Uterus (tissue), 4 donors: ENCODE measurements at places on chromosomes 3 and 15. TPM values are rescaled to one million over a fixed set of nuclear protein-coding genes. Genes with fewer than 3 reads are reported as not detected.
A peak's percentile ranks its signal among the peaks of the same experiment; 100 is the strongest.

The ADAMTS17 gene
- not detected for total RNA-seq

The SPTBN5 gene
- total RNA-seq = not detected

The DPH3 gene
- total RNA-seq = 19.4 TPM

The SLC9C1 gene
- total RNA-seq = 1.7 TPM

The ANKRD34C gene
- total RNA-seq = not detected

The DLL4 gene
- total RNA-seq = 20.0 TPM

DNA sequence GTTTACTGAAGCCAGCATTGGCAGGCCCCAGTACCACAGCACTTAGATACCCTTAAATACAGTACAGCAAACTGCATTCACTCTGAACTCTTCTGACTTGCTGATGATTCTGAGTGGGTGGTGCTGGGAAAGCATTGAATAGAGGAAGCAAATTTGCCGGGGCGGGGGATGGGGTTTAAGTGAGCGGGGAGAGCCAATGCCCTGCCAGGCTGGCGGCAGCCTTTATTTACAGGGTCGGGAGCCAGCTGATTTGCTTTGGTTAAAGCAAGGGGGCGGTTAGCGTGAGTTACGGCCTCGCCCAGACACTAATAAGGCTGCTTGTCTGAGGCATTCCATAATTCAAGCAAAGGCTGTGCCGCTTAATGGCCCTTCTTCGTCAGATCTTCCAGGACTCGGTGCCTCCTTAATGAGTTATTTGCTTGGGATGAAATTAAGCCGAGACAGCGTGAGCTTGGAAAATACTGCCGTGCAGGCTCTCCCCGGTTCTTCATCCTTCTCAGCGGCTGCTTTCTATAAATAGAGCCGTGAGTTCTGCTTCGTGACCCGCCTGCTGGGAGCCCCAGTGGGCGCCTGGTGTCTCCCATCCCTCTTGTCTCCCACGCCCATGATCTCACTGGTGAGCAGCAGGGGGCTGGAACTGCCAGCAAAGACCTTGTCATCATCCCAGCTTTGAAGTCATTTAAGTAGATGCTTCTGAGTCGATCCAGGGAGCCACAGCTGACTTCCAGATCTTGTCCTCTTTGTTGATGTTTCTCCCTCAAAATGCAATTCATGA lies 25.8 kb downstream of the SPSB4 start:
- DNase-seq = peak; percentile 67
- no peaks in the 10 kb centered on the region for H3K4me1 ChIP-seq
- peak overlapping the region; percentile 12 for H3K4me3 ChIP-seq
- H3K36me3 ChIP-seq = no peaks in the 10 kb centered on the region
- H3K27me3 ChIP-seq = no peaks in the 10 kb centered on the region
- peak overlapping the region; percentile 70 for H3K27ac ChIP-seq

GRCh38 chr3:10459954-10460754 lies 45.2 kb downstream of the ATP2B2 start:
- no peak overlapping the region for H3K4me3 ChIP-seq
- no peaks in the 10 kb centered on the region for H3K27me3 ChIP-seq
- no peak overlapping the region for H3K27ac ChIP-seq
- H3K4me1 ChIP-seq = no peaks in the 10 kb centered on the region
- H3K36me3 ChIP-seq = no peaks in the 10 kb centered on the region

GRCh38 chr3:171984883-171985282 lies 54.5 kb upstream of the FNDC3B start:
- H3K36me3 ChIP-seq = no peaks in the 10 kb centered on the region
- no peaks in the 10 kb centered on the region for H3K4me1 ChIP-seq
- no peaks in the 10 kb centered on the region for H3K27me3 ChIP-seq
- no peak for DNase-seq
- no peak overlapping the region for H3K27ac ChIP-seq
- H3K4me3 ChIP-seq = no peak overlapping the region

GRCh38 chr15:96494505-96494904 lies 164.0 kb downstream of the NR2F2 start:
- DNase-seq = no peak
- H3K27me3 ChIP-seq = no peaks in the 10 kb centered on the region
- no peak overlapping the region for H3K4me3 ChIP-seq
- H3K4me1 ChIP-seq = no peaks in the 10 kb centered on the region
- no peak overlapping the region for H3K27ac ChIP-seq

DNA sequence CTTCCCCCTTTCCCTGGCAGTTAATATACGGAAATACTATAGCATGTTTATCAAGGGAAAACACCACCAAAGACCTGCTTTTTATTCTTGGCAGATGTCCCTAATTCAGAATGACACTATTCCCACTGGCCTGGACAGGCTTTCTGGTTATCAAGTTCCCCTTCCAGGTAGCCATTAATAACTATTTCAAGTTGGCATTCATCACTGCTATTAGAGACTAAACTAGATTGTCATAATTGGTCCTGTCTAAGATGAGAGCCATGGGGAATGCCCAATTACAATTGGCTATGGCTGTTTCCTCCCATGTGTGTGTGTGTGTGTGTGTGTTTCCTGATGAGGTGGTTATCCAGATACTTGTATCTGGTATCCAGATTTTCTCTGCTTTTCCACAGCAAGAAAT lies 608.1 kb downstream of the SQOR start:
- H3K4me3 ChIP-seq = no peak overlapping the region
- no peaks in the 10 kb centered on the region for H3K4me1 ChIP-seq
- DNase-seq = no peak

- DNase-seq = no peak
- H3K27ac ChIP-seq = no peak overlapping the region
- no peaks in the 10 kb centered on the region for H3K4me1 ChIP-seq
Observed at GRCh38 chr15:73886717-73887345, 13.5 kb downstream of the TBC1D21 start.

DNA sequence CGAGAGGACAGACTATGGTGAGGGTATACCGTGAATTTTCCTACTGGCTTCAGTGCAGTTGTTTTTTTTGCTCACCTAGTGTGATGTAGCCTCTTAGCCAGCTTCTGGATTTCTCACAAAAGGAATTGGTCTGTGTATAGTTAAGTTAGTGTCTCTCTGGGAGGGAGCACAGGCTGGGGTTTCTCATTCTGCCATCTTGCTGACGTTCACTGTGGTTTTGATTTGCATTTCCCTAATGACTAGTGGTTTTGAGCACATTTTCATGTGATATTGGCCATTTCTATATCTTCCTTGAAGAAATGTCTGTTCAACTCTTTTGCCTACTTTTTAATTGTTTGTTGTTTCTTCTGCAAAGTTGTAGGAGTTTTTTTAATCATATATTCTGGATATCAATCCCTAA lies 2.2 kb upstream of the CD86 start:
- H3K4me3 ChIP-seq = no peak overlapping the region
- no peaks in the 10 kb centered on the region for H3K36me3 ChIP-seq
- no peaks in the 10 kb centered on the region for H3K27me3 ChIP-seq
- H3K27ac ChIP-seq = no peak overlapping the region

DNA sequence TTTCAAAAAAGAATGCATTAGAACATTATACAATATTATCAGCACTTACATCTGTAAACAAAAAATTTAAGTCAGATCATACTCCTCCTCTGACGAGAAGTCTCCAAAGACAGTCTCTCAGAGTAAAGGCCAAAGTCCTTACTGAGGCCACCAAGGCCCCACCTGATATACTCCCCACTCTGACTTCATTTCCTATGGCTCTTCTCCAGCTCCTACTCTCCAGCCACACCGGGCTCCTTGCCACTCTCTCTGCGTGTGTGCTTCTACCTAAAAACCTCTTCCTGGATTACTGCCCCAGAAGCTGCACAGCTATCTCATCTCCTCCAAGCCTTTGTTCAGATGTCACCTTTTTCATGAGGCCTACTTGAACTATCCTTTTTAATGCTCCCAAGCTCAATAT lies 5.0 kb downstream of the DCP1A start:
- H3K4me3 ChIP-seq = no peak overlapping the region
- DNase-seq = no peak
- H3K27me3 ChIP-seq = no peaks in the 10 kb centered on the region
- peaks cover 6% of the 10 kb centered on the region for H3K4me1 ChIP-seq
- H3K27ac ChIP-seq = no peak overlapping the region
- H3K36me3 ChIP-seq = no peaks in the 10 kb centered on the region

DNA sequence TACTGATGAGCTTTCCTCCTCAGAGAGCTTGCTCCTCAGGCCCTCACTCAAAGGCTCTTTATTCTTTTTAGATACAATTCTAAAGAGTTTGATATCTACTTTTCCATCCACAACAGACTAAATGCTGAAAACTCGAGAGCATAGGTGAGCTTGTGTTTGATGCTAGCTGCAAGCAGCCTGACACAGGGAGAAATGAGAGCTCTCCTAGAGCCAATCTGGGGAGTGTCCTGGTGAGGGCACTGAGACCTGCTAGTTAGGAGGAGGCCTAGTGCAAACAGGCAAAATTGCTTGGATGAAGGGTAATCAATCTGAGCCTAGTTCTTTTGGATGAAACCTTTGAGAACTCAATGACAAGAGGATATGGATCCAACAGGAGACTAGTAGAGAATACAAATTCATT lies 300.8 kb downstream of the ZBTB20 start:
- no peaks in the 10 kb centered on the region for H3K36me3 ChIP-seq
- no peak for DNase-seq
- H3K4me1 ChIP-seq = no peaks in the 10 kb centered on the region
- peak overlapping the region; percentile 1 for H3K27ac ChIP-seq

- no peaks in the 10 kb centered on the region for H3K27me3 ChIP-seq
- H3K36me3 ChIP-seq = no peaks in the 10 kb centered on the region
- no peaks in the 10 kb centered on the region for H3K4me1 ChIP-seq
- DNase-seq = no peak
- no peak overlapping the region for H3K27ac ChIP-seq
Observed at GRCh38 chr15:45203182-45203581, 15.4 kb upstream of the SHF start.

DNA sequence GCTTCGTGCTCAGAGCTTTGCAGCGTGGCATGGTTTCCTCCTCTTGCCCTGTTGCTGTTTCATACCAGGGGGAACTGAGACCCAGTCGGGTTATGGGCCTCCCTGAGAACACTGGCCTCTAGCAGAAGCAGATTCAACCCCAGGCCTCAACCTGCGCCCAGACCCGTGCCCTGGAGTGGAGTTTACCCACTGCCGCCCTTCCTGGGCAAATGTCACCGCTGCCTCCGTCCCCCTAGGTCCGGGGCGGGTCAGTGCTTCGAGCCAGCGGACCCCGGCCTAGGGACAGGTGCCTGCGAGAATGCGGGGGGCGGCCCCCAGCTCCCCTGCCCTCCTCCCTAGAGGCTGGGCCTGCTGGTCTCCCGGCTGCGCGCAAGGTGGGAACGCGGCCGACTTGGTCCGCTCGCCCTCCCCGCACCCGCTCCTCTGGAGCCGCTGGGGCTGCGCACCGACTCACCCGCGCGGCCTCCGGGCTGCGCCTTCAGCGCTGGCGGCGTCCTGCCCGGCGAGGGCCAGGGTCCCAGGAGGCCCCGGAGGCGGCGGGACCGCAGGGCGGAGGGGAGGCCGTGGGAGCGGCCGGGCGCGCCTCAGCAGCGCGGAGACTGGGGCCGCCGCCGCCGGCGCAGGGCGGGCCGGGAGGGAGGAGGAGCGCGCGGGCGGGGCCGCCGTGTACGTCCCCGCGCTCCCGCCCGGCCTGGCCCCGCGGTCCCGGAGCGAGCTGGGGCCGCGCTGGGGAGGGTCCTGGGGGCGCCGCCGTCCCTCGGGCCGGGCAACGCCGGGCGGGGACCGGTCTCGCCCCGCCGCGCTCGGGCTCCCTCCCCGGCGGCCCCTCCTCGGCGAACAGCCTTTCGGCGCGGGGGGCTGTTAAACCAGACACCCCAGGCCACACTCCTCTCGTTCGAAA lies at the start of gene PIGZ:
PIGZ (minus strand) TSS at position 601 of the 901 bp plus-strand sequence. CDS start 16,802 bp downstream, outside the sequence.
- DNase-seq = no peak
- no peaks in the 10 kb centered on the region for H3K4me1 ChIP-seq
- no peaks in the 10 kb centered on the region for H3K36me3 ChIP-seq
- H3K27ac ChIP-seq = peak within 1 kb of the TSS; percentile 11
- H3K4me3 ChIP-seq = peak within 1 kb of the TSS; percentile 49

- no peaks in the 10 kb centered on the region for H3K4me1 ChIP-seq
- H3K27me3 ChIP-seq = no peaks in the 10 kb centered on the region
- H3K4me3 ChIP-seq = no peak overlapping the region
Observed at GRCh38 chr3:63679186-63679585, 26.7 kb downstream of the SNTN start.

GRCh38 chr3:46642971-46643370 lies 30.6 kb downstream of the FAM240A start:
- H3K36me3 ChIP-seq = no peaks in the 10 kb centered on the region
- no peak overlapping the region for H3K4me3 ChIP-seq
- no peak overlapping the region for H3K27ac ChIP-seq
- no peak for DNase-seq
- no peaks in the 10 kb centered on the region for H3K4me1 ChIP-seq

DNA sequence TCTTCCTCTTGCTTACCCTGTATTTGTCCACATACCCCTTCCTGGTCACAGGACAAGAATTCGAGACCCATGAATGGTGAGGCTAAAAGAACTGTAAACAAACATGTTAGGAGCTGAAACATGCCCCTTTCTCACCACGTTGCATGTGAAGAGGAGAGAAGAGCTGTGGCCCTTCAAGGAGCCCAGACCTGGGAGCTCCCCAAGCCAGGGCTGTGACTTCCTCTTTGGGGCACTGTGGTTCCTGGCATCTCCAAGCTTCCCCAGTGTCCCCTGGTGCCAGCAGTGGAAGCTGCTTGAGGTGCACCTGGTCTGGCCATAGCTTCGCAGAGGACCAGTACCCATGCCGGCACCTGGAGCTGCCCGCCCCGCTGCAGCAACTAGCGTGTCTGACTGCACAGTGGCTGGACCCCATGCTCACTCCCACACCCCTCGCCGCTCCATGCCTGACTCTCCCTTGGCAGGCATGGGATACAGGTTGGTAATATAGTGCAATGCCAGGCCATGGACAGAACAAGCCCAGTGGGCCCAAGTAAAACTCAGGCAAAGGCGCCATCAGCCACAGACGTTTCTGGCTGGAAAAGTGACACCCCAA lies 9.9 kb downstream of the SPCS1 start:
- H3K27ac ChIP-seq = no peak overlapping the region
- no peaks in the 10 kb centered on the region for H3K27me3 ChIP-seq
- H3K4me1 ChIP-seq = no peaks in the 10 kb centered on the region
- DNase-seq = no peak
- no peak overlapping the region for H3K4me3 ChIP-seq
- H3K36me3 ChIP-seq = no peaks in the 10 kb centered on the region

DNA sequence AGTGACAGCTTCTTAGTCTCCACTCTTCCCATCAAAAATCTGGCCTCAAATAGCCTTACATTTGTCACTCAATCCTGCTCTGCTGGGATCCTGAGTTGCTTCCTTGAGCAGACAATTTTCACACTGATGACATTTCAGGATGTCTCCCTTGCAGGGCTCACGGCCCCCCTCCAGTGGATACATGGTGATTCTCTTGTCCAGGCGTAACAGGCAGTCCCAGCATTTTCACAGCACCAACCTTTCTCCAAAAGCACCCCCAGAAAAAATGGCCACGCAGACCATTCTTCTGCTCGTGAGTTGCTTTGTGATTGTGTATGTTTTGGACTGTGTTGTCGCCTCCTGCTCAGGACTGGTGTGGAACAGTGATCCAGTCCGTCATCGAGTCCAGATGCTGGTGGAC lies 47.4 kb upstream of the WNT7A start:
- no peaks in the 10 kb centered on the region for H3K27me3 ChIP-seq
- H3K36me3 ChIP-seq = no peaks in the 10 kb centered on the region
- H3K4me1 ChIP-seq = no peaks in the 10 kb centered on the region
- no peak for DNase-seq
- H3K4me3 ChIP-seq = no peak overlapping the region

- H3K4me1 ChIP-seq = no peaks in the 10 kb centered on the region
- DNase-seq = no peak
- no peaks in the 10 kb centered on the region for H3K36me3 ChIP-seq
- no peaks in the 10 kb centered on the region for H3K27me3 ChIP-seq
- H3K27ac ChIP-seq = no peak overlapping the region
Observed at GRCh38 chr15:46703871-46704637, 1013.3 kb upstream of the SEMA6D start.

GRCh38 chr3:187783098-187783497 lies 37.8 kb upstream of the BCL6 start:
- H3K4me1 ChIP-seq = no peaks in the 10 kb centered on the region
- H3K4me3 ChIP-seq = no peak overlapping the region
- H3K27me3 ChIP-seq = no peaks in the 10 kb centered on the region
- no peak for DNase-seq
